ENCODE measurements at places on chromosomes 16 and 17.
A peak's percentile ranks its signal among the peaks of the same experiment; 100 is the strongest.

- no peak for DNase-seq
Observed at GRCh38 chr16:13997526-13997925, 73.6 kb upstream of the MRTFB start.

DNA sequence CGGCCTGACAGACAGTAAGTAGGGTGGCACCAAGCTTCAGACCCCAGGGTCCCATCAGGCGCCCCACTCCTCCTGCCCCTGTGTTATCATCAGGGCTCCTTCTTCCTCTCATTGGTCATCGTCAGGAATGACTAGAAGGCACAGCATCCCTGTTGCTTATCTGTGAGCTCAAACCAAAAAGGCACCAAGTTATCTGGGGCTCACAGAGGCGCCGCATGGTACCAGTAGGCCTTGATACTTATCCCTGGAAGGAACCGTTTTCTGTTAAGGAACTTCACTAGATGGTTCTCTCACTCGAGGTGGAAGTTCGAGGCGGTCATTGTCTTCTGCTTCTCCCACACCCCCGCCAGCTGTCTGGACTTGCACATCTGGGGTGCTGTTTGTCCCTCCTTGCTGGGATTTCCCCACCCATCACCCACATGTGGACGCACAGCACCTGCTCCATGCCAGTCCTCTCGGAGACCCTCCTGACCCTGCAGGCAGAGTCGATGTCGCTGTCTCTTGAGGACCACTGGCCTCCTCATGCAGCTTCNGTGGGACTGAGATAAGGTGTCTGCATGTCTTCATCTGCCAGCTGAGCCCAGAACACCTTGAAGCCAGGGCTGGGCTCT, 52.1 kb downstream of the METRNL start:
- DNase-seq: no peak

DNA sequence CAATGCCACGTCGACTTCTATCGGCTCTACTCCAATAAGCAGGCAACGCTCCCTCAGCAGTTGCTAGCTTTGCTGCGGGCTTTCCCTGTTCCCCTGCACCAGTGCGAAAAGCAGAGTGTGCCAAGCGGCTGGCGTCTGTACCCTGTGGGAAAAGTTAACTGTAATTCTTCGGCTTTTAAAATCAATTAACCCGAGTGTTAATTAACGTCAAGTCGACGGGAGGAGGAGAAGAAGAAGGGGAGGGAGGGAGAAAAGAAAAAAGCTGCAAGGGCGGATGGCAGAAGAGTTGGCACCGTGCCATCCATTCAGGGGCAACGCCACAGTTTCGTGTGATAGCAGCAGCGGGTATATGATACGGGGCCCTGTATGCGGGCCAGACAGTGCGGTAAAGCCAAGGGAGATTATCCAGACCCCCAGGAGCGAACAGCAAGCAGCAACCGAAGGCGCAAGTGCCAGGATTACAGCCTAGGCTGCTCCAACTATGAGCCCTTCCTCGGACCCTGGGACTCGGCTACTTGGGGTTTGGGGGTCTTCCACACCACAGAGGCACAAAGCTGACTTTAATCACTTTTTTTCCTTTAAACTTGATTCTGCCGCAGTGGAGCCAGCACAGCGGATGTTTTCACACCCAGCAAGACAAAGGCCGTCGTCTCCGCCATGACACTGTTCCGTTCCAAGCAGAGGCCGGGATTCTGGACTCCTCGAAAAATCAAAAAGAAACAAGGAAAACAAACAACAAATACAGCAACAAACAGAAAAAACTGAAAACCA, 253.8 kb upstream of the PMFBP1 start:
- no peak for DNase-seq

GRCh38 chr17:40538019-40538935, 27.0 kb downstream of the CCR7 start:
- peak; percentile 54 for DNase-seq

DNA sequence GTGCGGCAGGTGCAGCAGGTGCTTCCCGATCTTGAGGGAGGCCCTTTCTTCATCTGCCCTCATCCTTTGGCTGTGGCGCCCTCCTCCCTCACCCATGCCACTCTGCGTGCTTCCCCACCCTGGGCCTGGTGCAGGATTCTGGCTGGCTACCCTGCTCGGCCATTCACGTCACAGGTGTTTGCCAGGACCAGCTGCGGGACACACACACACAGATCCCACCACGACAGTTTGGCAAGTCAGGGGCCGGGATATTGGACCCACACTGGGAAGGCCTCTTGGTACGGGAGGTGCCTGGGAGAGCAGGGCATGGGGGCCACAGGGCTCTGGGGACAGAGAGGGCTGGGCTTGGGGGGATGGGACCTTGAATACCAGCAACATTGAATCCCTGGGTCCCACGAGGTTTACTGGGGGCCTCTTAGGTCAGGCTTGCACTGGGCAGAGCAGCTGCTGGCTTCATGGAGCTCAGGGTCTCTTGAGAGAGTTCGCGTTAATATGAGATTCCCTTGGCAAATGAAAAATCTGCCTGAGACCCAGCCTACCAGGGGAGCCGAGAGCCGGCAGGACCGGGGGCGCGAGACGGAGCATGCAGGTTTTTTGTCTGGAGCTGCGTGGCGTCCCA, 15.1 kb downstream of the ADCY7 start:
- no peak for DNase-seq
